Upper lobe of left lung (tissue), 6 donors: ENCODE measurements at places on chromosomes 12 and 14.
A peak's percentile ranks its signal among the peaks of the same experiment; 100 is the strongest.

DNA sequence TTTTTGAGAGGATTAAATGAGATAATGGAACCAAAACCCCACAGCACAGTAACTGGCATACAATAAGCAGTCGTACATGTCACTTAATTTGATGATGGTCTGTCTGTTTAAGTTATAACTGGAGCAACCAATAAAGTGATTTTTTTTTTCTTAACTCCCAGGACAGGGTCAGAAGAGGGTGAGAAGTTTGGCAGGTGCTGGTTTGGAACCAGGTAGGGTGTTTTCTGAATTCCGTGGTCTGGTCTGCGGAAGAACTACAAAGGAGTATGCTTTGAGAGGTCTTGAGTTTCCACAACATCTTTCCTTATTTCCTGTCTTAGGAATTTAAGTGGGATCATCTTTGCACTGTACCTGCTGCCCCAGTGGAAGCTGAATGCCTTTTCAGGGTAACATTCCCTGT is 111.7 kb downstream of the SLC8A3 start:
- H3K27ac ChIP-seq: no peak overlapping the region
- no peak overlapping the region for H3K4me3 ChIP-seq
- H3K4me1 ChIP-seq: no peaks in the 10 kb centered on the region
- DNase-seq: no peak
- H3K36me3 ChIP-seq: no peaks in the 10 kb centered on the region
- H3K27me3 ChIP-seq: no peaks in the 10 kb centered on the region

DNA sequence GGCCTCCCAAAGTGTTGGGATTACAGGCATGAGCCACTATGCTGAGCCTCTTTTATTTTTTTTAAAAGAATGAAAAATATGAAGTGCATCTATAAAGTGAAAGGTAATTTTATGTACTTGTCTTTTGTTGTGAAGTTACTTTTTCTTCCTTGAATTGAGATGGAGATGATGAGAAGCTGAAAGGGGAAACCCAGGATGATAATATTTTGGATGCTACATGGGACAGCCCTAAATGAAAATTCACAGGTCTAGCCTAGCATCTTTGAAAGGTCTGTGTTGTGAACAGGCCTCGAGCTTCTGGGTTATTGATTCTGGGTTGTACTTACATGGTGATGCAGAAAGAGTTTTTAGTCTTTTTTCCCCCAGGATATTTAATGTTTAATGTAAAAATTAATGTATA is 14.6 kb downstream of the DIP2B start:
- no peaks in the 10 kb centered on the region for H3K36me3 ChIP-seq
- H3K4me3 ChIP-seq: no peak overlapping the region
- H3K27ac ChIP-seq: peak overlapping the region; percentile 82
- no peak for DNase-seq

DNA sequence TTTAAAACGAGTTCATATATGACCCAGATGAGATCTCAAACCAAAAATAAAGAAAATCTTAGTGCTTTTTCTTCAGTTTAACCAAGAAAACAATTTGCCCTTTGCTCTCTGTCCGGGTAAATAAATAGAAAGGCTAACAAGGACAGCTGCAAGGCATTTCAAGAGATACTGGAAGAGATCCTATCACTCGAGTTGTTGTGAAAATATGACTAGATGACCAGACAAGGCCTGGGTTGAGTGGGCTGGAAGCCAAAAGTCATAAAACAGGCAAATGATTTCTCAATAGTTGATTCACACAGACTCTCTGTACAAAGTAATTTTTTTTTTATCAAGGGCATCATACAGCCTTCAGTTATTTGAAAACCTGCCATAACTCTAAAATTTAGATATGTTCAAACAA is 55.9 kb upstream of the AVPR1A start:
- no peak overlapping the region for H3K4me3 ChIP-seq
- H3K27ac ChIP-seq: no peak overlapping the region
- DNase-seq: no peak
- H3K27me3 ChIP-seq: no peaks in the 10 kb centered on the region
- no peaks in the 10 kb centered on the region for H3K36me3 ChIP-seq
- no peaks in the 10 kb centered on the region for H3K4me1 ChIP-seq

- no peaks in the 10 kb centered on the region for H3K27me3 ChIP-seq
- no peak overlapping the region for H3K4me3 ChIP-seq
- DNase-seq: no peak
- H3K27ac ChIP-seq: no peak overlapping the region
These were observed 26.8 kb upstream of the DAAM1 start for GRCh38 chr14:59161561-59162175.

DNA sequence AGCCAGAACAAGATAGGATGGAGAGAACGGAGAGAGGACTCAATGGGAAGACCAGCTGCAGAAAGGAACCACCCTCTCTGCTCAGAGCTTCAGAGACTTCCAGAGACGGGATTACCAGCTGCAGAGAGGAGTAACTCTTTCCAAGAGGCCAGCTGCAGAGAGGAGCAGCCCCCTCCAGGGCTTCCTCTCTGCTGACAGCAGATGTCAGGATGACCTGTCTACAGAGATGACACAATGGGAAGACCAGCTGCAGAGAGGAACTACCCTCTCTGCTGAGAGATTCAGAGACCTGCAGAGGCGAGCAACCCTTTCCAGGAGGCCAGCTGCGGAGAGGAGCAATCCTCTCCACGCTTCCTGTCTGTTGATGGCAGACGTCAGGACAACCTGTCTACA is 61.8 kb downstream of the KLRG1 start:
- no peak for DNase-seq
- no peak overlapping the region for H3K4me3 ChIP-seq
- H3K36me3 ChIP-seq: no peaks in the 10 kb centered on the region
- H3K27me3 ChIP-seq: no peaks in the 10 kb centered on the region

DNA sequence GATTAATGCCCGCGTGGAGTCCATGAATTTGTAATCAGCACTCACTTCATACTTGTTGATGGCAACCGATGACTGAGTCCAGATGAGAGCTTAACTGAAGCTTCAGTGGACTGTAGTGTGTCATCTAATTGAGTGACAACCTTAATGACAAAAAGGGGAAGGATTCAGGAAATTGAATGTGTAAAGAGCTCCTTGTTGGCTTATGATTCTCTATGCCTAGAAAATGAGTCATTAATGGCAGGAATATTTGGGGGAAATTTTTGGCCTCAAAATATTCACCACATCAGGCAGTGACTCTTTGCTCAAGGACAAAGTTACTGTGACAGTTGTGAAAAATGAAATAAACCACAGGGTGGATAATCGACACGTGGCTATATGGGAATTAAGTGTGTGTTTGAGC is 55.3 kb upstream of the STON2 start:
- H3K27ac ChIP-seq: no peak overlapping the region
- no peaks in the 10 kb centered on the region for H3K36me3 ChIP-seq
- no peaks in the 10 kb centered on the region for H3K27me3 ChIP-seq
- DNase-seq: no peak

GRCh38 chr14:88089445-88089844 is 84.5 kb downstream of the GPR65 start:
- H3K27me3 ChIP-seq: no peaks in the 10 kb centered on the region
- H3K27ac ChIP-seq: no peak overlapping the region
- H3K4me3 ChIP-seq: no peak overlapping the region
- DNase-seq: no peak
- no peaks in the 10 kb centered on the region for H3K36me3 ChIP-seq

- no peak for DNase-seq
- no peaks in the 10 kb centered on the region for H3K27me3 ChIP-seq
- H3K36me3 ChIP-seq: peaks cover 4% of the 10 kb centered on the region
- H3K4me1 ChIP-seq: peaks cover 7% of the 10 kb centered on the region
These were observed 24.4 kb downstream of the FBRSL1 start for GRCh38 chr12:132514216-132514820.

DNA sequence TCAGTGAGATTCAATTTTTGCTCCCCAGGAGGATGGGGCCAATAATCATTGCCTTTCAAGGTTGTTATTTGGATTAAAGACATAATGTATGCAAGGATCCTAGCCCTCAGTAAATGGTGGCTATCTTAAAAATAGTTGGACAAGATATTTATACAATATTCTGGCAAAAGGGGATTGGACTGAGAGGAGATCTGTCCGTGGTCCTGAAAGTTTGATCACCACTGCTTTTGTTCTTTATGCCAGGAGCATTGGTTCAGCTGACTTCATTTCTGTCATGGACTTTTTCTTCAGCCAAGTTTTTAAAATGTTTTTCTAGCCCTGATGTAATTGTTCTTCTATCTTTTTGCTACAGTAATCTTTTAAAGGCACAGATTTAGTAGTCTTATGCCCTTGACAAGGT is 70.2 kb upstream of the TCL1A start:
- no peaks in the 10 kb centered on the region for H3K4me1 ChIP-seq
- H3K27me3 ChIP-seq: no peaks in the 10 kb centered on the region
- H3K27ac ChIP-seq: no peak overlapping the region

DNA sequence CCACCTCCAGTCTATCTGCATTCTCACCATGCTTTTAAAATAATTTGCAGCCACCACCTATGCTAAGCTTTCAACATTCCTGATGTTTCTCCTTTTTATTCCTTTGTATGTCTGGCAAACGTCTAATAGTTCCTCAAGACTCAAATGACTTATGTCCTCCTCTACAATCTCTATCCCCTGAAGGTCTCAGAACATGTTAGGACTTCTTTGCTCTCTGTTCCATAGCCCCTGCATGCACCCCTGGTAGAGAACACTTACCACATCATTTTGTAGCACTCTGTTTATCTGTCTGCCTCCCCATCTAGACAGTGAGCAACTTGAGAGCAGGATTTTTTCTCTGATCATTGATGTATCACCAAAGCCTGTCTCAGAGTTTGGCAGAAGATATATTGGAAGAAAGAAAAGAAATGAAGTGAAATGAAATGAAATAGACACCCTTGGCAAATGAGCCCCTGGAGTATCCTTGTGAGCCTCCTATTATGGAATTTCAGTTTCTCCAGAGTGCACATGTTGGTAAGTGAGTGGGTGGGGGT is 1231.2 kb upstream of the FLRT2 start:
- H3K27me3 ChIP-seq: no peaks in the 10 kb centered on the region
- DNase-seq: no peak
- H3K4me1 ChIP-seq: no peaks in the 10 kb centered on the region
- H3K27ac ChIP-seq: no peak overlapping the region

DNA sequence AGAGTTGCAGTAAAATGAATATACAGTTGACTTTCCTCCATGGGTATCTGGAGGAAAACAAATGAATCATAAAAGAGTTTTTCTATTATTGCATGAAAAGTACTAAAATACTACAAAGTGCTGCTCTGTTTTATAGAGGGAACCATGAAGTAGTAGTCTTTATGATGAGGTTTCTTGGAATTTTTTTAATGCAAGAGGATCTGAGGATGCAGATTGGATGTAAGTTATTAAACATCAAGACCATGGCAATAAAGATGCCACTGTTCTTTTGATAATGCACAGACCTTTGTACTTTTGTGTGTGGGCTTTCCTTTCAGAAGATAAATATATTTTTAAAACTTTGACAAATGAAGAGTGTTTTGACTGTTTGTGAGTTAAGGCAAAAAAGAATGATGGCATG is 87.5 kb downstream of the DACT1 start:
- DNase-seq: no peak
- H3K27ac ChIP-seq: no peak overlapping the region
- no peaks in the 10 kb centered on the region for H3K27me3 ChIP-seq
- H3K4me3 ChIP-seq: no peak overlapping the region
- H3K36me3 ChIP-seq: no peaks in the 10 kb centered on the region

DNA sequence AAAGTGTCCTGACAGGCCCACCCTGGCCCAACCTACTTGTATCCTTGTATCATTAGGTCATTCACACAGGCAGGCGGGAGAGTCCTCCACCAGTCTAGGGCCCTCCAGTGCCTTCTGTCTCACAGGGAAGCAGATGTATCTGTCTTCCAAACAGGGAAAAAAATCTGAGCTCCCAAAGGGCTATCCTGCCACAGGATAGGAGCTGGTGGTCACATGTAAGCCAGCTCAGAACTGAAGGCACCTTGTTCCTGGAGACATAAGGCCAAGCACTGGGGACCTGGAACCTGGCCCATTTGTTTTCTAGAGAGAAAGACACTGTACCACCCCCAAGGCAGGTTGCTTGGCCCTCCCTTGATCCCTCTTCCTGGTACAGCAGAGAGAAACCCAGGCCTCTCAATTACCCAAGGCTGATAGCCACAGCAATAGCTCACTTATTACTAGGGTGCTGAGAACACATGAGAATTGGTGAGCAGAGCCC is 19.4 kb upstream of the PLEKHH1 start:
- no peaks in the 10 kb centered on the region for H3K27me3 ChIP-seq
- peak overlapping the region; percentile 83 for H3K27ac ChIP-seq
- no peak for DNase-seq
- H3K4me1 ChIP-seq: peaks cover 10% of the 10 kb centered on the region

GRCh38 chr12:121801595-121802484 is 2.0 kb upstream of the SETD1B start:
- no peaks in the 10 kb centered on the region for H3K27me3 ChIP-seq
- DNase-seq: no peak
- peaks cover 39% of the 10 kb centered on the region for H3K4me1 ChIP-seq
- H3K36me3 ChIP-seq: no peaks in the 10 kb centered on the region

DNA sequence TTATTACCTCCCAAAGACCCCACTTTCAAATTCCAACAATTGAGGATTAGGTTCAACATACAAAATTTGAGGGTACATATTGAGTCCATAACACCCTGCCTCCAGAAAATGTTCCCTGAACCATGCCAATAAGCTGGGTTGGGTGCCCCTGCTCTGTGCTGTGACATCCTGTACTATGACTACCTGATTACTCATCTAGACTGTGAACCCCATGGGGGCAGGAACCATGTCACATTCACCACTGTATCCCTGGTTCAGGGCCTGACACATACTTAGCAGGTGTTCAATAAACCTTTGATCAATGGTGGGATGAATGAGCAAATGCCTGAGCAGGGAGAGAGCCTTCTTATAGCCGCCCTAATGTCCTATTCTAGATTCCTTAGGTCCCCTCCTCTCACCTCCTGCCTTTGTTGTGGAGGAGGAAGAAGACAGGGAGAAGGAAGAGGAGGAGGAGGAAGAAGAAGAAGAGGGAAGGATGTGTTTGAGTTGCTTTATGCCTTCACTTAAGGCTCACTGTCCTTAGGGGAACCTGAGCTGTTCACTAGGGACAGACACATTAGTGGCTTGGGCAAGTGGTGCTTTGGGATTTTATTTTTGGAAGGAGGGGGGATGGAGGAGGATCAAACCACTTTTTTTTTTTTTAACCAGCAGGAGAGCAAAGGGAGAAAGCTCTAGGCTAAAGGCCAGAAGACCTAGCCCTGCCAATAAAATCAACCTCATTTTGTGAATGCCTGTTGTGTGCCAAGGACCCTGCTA is 21.3 kb downstream of the GPR68 start:
- DNase-seq: no peak
- peaks cover 9% of the 10 kb centered on the region for H3K36me3 ChIP-seq
- H3K27me3 ChIP-seq: no peaks in the 10 kb centered on the region

DNA sequence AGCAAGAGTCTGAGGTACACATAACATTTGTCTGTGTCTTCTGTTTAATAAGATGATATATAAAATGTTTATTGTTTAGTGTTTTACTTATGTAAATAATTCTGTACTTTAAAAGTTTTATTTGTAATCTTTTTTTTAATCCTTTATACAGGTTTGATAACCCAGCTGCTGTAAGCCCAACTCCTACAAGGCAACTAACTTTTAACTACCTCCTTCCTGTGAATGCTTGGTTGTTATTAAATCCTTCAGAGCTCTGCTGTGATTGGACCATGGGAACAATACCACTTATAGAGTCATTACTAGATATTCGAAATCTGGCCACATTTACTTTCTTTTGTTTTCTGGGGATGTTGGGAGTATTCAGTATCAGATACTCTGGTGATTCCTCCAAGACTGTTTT is 24.1 kb downstream of the TMTC3 start:
- no peaks in the 10 kb centered on the region for H3K27me3 ChIP-seq
- H3K4me1 ChIP-seq: no peaks in the 10 kb centered on the region
- H3K27ac ChIP-seq: no peak overlapping the region
- no peak overlapping the region for H3K4me3 ChIP-seq
- DNase-seq: no peak
- no peaks in the 10 kb centered on the region for H3K36me3 ChIP-seq

- no peaks in the 10 kb centered on the region for H3K27me3 ChIP-seq
- no peak for DNase-seq
- H3K4me3 ChIP-seq: no peak overlapping the region
- H3K36me3 ChIP-seq: no peaks in the 10 kb centered on the region
- no peak overlapping the region for H3K27ac ChIP-seq
These were observed 93.9 kb upstream of the DCN start for GRCh38 chr12:91276509-91276908.
